ENCODE measurements at places on chromosomes 2 and 18. TPM values are rescaled to one million over a fixed set of nuclear protein-coding genes. Genes with fewer than 3 reads are reported as not detected.
A peak's percentile ranks its signal among the peaks of the same experiment; 100 is the strongest.

NTSR2 gene
- not detected for total RNA-seq

RFX8 gene
- total RNA-seq, result not detected

DNA sequence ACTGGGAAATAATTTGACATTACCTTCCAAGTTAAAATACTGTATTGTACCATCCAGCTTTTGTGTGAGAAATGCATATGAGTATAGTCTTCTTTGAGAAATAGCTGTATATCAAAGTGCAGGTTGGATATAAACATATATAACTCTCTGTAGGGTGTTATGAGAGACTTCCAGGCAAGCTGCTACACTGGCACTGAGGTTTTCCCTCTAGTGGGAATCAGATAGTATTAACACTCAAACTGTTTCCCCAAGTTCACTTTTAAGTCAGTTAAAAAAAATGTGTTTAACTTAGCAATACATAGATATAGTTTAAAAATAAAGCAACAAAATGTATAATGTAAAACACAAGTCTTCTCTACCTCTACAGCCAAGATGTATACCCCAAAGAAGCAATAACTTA, 368.4 kb upstream of the SLC8A1 start:
- DNase-seq, result peak; percentile 4

DNA sequence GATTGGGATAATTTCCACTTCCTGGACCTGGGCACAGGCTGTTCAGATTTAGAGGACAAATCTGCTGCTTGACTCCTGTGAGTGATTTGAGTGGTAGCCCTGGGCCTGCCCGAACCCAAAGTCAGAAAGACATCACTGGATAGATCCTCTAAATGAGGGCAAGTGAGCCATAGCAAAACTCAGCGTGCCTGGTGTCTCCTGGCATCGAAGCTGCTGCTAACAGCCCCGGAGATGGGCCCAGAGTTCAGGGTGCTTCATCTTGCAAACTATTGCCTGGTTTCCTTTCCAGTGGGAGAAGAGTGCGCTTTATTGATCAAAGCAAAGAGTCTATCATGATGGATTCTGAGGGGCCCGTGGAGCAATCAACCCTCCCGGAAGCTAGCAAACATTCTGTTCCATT, 153.1 kb upstream of the KLHL29 start:
- DNase-seq, result no peak

GRCh38 chr2:127342101-127342500, 45.7 kb downstream of the MAP3K2 start:
- no peak for DNase-seq

GRCh38 chr2:157194097-157194688, 63.3 kb upstream of the GALNT5 start:
- DNase-seq, result peak; percentile 60
